ENCODE measurements at places on chromosomes 1 and 21.

- no peak for DNase-seq
Observed at GRCh38 chr1:228420968-228421826, 4.5 kb upstream of the TRIM17 start.

DNA sequence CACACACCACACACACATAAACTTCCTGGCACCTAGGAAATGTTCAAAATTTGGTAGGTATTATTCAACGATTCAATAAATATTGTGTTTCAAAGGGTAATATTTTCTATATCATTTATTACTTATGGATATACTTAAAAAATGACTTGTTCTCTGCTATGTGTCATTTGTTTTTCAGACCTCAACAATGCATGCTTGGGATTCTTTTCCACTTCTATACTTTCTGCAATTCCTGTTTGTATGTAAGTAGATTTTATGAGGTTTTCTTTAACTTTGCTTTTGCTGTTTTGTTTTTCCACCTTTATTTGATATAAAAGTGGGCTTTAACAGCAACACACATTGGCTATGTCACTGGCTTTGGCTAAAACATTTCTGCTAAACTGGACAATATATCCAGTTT lies 3.5 kb downstream of the CEP170 start:
- no peak for DNase-seq

- no peak for DNase-seq
Observed at GRCh38 chr1:39915499-39916129, 13.9 kb upstream of the MYCL start.

GRCh38 chr21:33668180-33668579 lies 25.9 kb downstream of the ITSN1 start:
- no peak for DNase-seq

- DNase-seq, result peak; percentile 93
Observed at GRCh38 chr1:13730751-13731482, 30.9 kb downstream of the PRDM2 start.

DNA sequence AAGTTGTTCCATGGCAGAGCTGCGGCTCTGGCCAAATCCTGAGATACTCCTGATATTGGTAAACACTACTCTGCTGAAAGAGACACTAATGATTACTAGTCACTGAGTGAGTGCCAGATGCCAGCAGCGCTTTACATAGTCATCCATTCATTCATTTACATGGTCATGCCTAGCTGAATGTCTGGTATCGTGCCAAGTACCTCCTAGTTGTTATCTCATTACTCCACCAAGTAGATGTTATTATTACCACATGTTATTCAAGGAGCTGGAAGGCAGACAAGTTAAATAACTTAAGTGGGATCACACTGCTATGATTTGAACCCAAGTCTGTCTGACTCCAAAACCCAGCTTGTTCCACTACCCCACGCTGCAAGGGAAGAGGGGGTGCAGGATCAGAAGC lies 4.7 kb downstream of the OLFML2B start:
- no peak for DNase-seq

DNA sequence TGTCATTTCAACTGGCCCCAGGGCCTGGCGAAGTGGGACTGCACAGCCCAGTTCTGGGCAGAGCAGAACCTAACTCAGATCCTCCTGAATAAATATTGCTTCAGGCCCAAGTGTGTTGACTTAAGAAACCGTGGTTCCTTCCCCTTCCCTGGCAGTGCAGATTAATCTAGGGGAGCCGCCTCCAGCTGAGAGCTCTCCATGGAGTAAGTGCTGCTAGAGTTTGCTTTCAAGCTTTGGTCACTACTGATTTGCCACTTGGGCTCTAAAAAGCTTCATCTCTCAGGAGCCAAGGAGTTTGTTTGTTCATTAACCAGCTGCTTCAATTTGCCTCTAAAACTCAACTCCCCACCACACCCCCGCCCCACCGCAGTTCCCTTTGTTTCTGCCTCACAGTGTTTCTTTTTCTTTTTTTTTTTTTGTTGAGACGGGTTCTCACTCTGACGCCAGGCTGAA lies 112.1 kb downstream of the DTL start:
- no peak for DNase-seq

DNA sequence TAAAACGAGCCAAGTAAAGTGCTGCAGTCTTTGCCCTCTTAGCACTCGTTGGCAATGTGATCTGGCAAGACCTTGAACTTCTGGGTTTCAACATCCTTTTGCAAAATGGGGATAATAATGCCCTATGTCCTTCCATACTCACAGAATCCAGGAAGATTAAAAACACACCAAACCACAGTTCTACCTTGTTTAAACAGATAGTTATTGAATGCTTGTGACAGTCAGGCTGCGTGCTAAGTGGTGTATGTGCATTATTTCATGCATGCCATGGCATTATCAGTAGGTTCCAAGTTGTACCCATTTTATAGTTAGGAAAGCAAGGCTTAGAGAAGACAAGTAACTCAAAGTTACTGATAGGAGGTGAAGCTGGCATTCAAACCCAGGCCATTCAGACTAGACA lies 308.6 kb upstream of the PROX1 start:
- no peak for DNase-seq

- DNase-seq, result no peak
Observed at GRCh38 chr21:37710546-37711285, 205.5 kb downstream of the KCNJ6 start.

DNA sequence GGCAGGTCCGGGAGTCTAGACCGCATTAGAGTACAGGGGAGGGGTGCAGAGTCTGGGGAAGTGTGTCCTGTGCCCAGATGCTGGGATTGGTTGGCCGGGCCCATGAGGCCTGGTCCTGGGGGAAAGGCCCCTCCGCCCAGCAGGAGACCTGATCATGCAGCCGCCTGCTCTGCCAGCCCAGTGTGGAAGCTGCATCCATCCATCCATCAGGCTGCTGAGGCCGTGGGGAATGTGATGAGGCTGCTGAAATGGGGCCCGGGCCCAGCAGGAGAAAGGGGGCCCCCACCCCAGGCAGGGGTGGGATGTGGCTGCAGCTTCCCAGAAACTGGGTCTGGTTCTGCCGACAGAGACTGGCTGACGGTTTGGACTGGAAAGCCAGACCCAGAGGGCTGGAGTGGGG lies 37.2 kb downstream of the EPHA2 start:
- DNase-seq, result no peak

DNA sequence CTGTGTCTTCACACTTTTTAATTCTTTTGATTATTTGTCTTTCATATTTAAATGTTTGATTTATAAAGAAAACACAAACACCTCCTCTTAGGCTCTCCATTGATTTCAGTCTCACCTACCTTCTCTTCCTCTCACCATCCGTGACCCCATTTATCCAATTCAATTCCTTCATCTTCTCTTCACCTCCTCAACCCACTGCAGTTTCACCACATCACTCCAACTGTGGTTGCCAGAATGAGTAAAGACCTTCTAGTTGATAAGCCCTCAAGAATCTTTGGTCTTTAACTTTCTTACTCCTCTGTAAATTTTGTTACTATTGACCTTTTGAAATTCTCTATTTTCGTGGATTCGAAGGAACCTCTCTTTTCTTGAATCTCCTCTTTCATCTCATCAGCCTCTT lies 260.7 kb downstream of the CHRM3 start:
- DNase-seq, result no peak

- no peak for DNase-seq
Observed at GRCh38 chr1:229554886-229555621, 3.5 kb downstream of the ABCB10 start.
